Forelimb muscle (tissue), 1 donor: ENCODE measurements at places on chromosomes 3 and 15.

DNA sequence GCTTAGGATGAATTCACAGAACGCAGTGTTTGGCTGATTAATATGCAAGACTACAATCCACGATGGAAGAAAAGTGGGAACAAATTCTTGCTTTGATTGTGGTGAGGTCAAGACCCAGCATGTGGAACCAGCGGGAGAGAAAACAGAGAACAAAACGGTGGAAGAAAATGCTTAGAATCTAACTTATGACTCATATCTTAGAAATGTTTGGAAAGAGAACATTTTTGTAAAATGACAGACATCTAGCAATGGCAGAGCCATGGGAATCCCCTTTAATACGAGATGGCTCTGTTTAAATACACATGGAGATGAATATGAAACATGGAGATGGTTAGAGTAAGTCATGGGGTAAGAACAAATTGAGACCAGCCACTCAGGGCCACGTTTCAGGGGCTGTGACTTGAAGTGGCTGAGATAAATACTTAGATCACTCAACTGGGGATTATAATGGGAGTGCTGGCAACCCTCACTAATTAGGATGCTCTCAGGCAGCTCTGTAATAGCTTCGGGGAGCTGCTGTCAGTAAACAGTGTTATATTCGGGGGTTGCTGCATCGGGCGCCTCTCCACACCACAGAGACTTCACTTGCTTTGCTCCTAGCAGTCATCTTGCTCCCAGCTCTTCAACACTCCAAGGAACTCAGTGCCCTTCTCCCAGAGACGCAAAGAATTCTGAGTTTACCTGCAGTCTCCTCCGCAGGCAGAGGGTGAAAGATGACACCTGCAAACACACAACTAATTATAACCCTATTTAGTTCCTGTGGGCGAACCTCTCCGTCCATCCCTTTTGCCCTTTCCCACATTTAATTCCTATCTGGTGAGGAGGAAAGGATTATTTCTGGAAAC is 68.0 kb upstream of the ONECUT1 start:
- DNase-seq: no peak

GRCh38 chr3:5499404-5499803 is 311.9 kb downstream of the EDEM1 start:
- DNase-seq: no peak

DNA sequence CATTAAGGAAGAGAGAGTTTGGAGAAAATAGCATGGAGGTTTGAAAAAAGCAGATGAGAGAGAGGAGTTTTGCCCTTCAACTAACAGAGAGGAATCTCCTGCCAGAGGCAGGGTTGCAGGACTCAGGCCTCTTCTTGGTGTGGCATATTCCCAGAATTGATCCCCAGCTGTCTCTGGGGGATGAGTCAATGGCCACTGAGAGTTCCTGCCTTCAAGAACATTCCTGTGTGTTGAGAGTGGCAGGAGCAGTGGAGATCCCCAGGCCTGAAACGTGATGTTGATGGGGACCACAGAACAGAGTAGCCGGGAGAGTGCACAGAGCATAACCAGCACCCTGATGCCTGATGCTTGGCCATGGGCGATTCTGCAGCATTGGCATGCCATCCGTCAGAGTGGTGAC is 348.4 kb upstream of the THBS1 start:
- DNase-seq: no peak

GRCh38 chr3:29686889-29687592 is 406.2 kb downstream of the RBMS3 start:
- no peak for DNase-seq

GRCh38 chr3:168047190-168047795 is 48.4 kb downstream of the GOLIM4 start:
- DNase-seq: peak; percentile 71

DNA sequence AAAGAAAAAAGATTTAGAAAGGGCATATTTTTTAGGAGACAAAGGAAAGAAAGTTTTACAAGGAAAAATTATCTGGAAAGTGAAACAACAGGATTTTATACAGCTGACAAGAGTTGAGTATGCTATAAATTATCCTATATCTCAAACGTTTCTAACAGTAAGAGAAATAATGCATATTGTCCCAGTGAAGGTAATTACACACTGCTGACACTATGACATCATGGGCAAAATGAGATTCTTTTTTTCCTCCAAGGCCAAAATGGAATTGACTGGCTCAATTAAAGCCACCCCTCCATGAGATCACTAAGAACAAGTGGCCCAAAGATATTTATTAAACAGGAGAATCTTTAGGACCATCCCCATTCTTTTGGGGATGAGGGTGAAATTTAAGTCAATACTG is 72.0 kb upstream of the CDIN1 start:
- no peak for DNase-seq

DNA sequence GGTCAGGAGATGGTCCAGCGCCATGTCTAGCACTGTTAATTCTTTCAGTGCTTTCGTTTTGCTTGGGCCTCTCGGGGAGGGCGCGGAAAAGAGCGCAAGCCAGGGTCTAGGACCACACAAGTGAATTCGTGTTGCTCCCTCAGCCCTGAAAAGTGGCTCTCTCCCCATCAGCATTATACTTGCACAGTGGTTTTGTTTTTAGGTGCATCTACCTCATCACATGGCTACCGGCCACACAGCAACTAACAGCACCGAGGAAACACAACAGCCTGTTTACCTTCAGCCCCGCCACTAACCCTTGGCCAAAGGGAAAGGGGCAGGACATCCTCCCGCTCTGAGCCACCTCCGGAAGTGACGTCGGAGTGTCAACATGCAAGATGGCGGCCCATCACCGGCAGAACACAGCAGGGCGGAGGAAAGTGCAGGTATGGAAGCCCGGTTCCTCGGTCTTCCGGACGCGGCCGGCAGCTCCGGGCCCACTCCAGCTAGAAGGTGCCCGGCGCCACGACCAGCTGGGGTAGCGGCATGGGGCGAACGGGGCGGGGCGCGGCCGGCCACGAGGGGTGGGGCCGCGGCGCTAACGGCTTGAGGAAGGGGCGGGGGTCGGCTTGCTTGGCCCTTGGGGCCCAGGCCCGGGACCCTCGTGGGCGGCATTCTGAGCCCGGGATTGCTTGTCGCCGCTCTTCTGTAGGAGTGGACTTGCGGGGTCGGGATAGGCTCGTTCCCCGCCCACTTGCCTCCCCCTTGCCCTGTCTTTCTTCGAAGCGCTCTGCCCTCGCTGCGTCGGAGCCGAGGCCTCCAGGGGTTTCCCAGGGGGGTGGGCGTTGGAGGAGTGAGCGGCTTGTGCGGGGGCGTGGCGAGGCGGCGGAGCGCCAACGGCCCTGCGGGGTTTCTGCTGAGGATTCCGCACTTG is at the start of the genes SCN11A and WDR48:
Gene SCN11A, minus strand, starts transcription at position 296 of the 913 bp plus-strand sequence. CDS start 101,582 bp downstream, outside the sequence.
Gene WDR48, plus strand, starts transcription at position 368 of the 913 bp plus-strand sequence. Its CDS starts 10 bp downstream, at position 378.
- DNase-seq: peak; percentile 94

DNA sequence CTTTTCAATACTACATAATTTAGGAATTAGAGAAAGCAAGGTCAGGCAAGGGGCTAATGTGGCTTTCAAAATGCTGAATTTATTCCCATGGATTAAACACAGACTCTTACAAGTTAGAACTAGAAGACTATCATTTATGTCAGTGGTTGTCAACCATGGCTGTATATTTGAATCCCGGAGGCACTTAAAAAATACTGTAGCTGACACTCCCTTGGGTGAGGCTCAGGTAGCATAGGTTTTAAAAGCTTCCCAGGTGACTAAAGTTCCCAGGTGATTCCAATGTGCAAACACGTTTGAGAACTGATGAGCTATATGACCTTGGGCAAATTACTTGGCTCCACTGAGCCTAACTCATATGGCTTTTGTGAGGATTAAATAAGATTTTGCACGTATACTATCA is 29.6 kb downstream of the AAGAB start:
- no peak for DNase-seq

GRCh38 chr15:94269954-94270353 is 38.6 kb downstream of the MCTP2 start:
- DNase-seq: no peak

DNA sequence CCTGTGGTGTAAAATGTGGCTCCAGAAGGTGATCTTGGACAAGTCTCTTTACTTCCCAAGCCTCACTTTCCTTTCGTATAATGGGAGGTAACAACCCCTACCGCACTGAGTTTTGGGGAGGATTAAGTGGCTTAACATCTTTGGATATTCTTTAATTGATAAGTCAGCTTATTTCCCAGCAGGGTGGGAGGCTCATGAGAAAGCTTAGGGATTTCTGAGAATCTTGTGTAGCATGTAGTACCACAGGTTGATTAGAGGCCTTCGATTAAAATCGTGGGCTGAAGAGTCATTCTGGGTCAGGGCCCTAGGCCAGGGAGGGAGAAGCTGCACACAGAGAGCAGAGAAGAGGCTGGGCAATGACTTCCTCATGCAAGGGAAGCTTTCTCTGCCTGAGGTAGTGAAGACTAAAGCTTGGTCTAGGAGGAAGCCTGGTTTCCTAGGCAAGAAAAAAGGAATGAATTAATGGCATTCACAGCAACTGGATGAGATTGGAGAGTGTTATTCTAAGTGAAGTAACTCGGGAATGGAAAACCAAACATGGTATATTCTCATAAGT is 1.5 kb upstream of the NMNAT3 start:
- no peak for DNase-seq

GRCh38 chr3:185687271-185687878 is 101.3 kb downstream of the SENP2 start:
- DNase-seq: no peak

DNA sequence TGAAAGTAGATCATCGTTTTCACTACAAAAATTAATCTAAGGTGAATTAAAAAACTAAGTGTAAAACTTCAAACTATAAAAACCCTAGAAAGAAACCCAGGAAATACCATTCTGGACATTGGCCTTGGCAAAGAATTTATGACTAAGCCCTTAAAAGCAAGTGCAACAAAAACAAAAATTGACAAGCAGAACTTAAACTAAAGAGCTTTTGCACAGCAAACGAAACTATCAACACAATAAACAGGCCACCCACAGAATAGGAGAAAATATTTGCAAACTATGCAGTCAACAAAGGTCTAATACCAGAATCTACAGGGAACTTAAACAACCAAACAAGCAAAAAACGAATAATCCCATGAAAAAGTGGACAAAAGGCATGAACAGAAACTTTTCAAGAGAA is 302.0 kb downstream of the CHST2 start:
- no peak for DNase-seq

DNA sequence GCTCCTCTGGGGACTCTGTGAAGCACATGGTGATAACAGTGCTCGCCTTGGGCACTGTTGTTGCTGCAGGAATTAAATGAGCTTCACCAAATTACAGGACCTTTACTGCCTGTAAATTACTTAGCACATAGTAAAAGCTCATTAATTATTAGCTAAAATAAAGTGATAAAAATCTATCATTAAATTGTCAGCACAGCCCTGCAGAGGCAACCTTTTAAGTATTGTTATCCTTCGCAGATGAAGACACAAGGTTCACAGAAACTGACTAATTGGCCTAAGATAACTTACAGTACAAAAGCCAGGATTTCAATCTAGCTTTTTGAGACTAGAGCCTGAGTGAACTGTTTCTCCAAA is 96.0 kb downstream of the ST6GAL1 start:
- no peak for DNase-seq

DNA sequence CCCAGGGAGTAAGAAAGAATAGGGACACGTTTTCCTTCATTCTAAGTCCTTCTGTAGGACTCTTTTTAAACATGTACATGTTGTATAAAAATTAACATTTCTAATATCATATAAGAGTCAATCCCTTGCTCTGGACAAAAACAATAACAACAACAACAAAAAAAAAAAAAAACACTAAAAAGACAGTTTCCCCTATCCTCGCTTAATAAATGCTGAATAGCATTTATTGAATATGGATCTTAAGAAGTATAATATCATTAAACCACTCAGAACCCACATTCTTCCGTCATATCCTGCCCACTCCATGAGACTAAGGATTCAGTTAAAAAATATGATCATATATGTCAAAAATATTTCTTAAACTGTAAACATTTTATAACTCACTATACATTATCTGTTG is 145.1 kb downstream of the AQP9 start:
- no peak for DNase-seq

- peak; percentile 36 for DNase-seq
Observed at GRCh38 chr3:13091898-13092611, 18.8 kb upstream of the IQSEC1 start.

DNA sequence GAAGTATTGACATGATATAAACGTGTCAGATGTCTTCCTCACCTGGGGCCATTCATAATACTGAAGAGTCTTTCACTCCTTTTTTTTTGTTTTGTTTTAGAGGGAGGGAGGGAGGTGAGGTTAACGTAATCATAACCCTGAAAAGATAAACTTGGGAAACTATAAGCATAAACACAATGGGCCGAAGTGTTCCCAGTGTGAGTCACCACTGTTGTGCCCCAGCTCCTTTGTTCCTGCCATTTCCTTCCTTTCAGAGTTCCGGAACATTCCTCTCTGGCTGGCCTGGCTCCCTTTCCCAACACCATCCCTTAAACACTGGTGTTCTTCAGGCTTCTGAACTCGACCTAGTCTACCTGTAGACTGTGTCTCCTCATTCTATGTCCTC is 18.6 kb downstream of the PLD1 start:
- DNase-seq: no peak

DNA sequence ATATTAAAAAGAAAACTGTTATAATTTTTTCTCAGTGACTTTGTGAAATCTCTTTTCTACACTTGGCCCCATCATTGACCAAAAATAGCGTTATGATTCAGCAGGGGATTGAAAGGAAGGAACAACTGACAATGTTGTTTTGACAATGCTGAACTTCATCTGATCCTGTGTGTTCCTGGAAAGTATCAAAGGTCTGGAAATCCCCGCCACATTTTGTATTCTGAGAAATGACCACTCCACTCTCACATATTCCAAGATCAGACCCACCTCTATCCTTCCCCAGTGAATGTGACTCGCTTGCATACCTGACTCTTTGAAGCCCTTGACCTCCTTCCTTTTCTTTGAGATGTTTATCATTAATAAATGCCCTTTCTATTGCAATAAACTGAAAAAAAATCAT is 9.7 kb upstream of the RIOX2 start:
- DNase-seq: no peak

DNA sequence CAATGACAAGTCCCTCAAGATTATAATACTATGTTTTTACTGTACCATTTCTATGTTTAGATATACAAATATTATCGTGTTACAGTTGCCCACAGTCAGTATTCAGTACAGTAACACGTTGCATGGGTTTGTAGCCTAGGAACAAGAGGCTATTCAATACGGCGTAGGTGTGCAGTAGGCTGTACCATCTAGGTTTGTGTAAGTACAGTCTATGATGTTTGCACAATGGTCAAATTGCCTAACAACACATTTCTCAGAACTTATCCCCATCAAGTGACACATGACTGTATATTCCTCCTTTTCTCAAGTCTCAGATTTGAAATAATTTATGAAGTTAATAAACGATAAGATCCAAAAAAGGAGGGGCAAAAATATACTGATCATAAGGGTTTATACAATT is 21.7 kb downstream of the ZDHHC3 start:
- DNase-seq: no peak

GRCh38 chr3:100518983-100519382 is 26.6 kb downstream of the TMEM45A start:
- no peak for DNase-seq

DNA sequence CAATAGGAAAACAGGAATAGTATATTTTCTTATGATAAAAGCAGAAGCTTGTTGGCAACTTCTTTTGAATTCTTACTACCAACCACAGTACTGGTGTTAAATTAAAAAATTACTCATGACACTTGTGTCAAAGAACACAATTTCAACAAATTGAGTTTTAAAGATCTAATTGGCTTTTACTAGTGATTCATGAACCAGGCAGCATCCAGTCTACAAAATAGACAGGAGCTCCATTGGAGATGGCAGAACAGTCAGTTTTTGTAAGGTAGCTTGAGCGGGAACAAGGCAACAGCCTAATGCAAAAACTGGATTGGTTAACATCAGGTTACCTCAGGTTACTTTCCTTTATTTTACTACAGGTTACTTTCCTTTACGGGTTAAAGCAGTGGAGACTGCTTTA is 181.3 kb upstream of the THBS1 start:
- DNase-seq: no peak
